ENCODE measurements at places on chromosomes 11 and 22.

- no peak for DNase-seq
Observed at GRCh38 chr11:36586543-36586942, 7.8 kb upstream of the IFTAP start.

DNA sequence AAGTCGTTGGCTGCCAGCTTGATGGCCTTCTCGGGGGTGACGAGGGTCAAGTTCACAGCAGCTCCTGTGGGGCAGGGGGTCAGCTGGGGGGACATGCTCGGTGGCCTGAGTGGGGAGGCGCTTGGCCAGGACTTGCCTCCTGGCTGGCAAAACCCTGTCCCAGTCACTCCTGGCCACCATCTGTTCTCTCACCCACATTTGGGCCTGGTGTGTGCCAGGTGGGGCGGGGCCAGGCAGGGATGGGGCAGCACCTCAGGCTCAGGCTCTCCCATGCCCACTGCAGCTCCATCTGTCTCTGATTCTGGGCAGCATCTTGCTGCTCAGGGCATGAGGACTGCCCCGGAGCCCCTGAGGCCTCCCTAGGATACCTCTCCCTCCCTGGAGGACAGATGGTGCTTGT lies 3.7 kb upstream of the CEND1 start:
- no peak for DNase-seq

DNA sequence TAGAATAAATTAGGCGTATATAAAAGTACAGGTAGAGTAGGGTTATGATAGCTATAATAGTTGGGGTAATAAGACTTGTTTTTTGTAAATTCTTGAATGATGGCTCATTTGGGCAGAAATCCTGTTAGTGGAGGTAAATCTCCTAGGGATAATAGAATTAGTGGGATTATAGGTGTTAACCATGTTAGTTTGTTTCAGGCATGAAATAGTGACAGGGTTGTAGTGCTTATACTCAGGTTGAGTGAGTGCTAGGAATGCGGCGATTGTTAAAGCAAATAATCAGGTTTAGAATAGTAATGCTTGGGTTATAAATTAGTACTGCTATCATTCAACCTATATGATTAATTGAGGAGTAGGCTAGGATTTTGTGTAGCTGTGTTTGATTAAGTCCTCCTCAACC lies 297.1 kb downstream of the DYNC2H1 start:
- DNase-seq: no peak

DNA sequence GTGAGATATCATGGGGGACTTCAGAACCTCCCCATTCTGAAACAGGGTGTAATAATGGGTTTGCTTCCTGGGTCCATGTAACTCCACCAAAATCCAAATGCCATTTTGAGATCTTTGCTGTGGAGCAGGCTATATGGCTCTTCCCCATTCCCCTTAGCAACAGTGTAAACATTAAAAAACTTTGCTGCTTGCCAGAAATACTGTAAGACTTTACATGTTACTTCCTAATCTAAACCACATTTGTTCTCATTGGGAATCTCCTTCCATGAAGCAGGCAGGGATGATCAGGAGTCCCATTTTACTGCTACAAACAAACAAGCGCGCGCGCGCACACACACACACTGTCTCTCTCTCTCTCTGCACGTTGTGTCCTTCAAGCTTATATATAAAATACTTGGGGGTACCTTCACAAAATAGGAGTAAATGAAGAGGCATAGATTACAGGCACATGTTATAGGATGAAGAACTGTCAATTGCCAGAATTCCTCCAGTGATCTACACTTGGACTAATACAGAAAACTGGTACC lies 86.5 kb downstream of the ANO3 start:
- DNase-seq: no peak

DNA sequence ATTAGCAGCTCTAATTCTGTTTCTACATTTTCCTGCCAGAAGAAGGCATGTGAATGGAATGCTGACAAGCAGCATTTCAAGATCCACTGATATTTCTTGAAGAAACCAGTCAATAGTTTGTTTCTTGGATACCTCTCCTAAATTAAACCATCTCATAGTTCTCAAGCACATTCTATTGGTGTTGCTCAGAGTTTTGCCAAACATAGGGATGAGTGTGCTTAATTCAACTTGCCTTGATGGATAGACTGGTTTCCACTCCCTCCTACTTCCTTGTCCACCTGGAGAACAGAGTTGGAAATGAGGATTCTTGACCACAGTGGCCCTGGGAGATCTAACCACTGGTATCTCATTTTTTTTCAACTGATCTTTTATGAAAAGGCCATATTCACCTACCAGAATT lies 29.8 kb upstream of the DDX10 start:
- no peak for DNase-seq

GRCh38 chr22:23216461-23217170 lies 36.3 kb downstream of the BCR start:
- peak; percentile 44 for DNase-seq

GRCh38 chr11:111672949-111673348 lies 70.7 kb downstream of the SIK2 start:
- DNase-seq: no peak

GRCh38 chr22:50074551-50075530 lies 10.4 kb downstream of the MLC1 start:
- DNase-seq: no peak

GRCh38 chr11:10808235-10808552 lies 532 bp downstream of the EIF4G2 start:
- DNase-seq: no peak

DNA sequence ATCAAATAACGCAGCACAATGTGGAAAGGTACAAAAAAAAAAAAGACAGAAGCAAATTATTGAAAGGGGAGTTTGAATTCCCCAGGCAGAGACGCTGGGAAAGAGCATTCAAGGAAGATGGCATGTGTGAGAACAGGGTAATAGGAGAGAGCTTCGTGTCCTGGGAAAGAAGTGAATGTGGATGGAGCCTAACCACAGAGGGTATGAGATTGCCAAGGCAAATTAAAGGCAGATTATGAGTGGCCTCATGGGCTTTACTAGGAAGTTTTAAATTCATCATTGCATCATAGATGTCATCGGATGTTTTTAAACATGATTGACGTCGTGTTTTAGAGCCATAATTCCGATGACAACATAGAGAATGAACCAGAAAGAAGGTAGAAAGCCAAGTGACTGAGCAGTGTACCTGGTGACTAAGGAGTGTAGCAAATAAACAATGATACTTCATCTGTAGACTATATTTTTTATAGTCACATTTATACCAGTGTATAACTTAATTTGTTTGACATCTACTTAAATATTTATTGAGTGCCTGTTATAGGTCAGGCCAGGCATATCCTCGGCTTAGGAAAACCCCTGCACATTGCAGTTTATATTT lies 151.4 kb downstream of the MSANTD4 start:
- no peak for DNase-seq

DNA sequence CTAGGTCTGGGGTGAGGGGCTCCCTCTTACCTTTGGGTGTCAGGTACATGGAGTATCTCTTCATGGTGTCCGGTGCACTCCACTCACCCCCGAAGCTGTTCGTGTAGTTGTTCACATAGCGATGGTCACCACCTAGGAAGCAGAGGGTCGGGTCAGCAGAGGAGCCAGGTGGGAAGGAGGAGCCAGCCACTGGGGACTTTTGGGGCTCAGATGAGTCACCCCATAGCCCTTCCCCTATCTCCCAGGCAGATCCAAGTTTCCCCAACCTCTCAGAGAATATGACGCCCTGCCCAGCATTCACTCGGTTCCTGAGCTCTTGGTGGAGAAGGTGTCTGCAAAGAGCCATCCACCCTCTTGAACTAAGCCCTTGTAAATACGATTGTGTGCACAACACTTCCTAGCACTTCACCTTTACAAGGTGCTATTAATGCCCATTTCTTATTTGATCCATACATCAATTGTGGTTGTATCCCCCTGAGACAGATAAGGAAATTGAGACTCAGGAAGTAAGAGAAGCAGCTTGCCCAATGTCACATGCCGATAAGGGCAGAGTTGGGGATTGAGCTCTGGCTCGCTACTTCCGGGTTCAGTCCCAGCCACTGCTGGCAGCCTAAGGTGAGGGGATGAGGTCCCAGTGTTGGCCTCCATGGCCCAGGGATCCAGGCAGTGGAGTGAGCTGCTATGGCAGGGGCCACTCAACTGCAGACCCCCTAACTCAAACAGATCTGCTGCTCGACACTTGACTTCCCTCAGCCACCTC lies 14.8 kb downstream of the TRIM29 start:
- no peak for DNase-seq

GRCh38 chr11:58830673-58831301 lies 13.7 kb downstream of the GLYATL2 start:
- no peak for DNase-seq

- DNase-seq: no peak
Observed at GRCh38 chr22:47052236-47053012, 290.0 kb downstream of the TBC1D22A start.

- no peak for DNase-seq
Observed at GRCh38 chr22:39308614-39309363, 10.6 kb downstream of the RPL3 start.

DNA sequence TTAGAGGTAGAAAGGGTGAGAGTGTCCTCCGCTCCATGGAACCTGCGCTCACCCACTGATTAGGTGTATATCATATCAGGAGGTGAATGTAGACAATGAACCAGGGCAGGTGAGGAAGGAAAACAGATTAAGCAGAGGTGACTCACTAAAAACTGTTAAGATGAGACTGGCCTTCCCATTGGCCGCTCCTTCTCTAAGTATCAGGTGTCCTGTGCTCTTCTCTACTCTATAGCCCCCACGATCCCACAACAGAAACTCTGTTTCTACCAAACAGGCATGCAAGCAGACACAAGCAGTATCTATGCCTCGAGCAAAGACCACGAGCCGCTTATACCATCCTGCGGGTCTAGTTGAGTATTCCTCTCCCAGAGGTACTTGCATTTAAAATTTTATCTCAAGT lies 103.1 kb downstream of the SNX19 start:
- DNase-seq: no peak

DNA sequence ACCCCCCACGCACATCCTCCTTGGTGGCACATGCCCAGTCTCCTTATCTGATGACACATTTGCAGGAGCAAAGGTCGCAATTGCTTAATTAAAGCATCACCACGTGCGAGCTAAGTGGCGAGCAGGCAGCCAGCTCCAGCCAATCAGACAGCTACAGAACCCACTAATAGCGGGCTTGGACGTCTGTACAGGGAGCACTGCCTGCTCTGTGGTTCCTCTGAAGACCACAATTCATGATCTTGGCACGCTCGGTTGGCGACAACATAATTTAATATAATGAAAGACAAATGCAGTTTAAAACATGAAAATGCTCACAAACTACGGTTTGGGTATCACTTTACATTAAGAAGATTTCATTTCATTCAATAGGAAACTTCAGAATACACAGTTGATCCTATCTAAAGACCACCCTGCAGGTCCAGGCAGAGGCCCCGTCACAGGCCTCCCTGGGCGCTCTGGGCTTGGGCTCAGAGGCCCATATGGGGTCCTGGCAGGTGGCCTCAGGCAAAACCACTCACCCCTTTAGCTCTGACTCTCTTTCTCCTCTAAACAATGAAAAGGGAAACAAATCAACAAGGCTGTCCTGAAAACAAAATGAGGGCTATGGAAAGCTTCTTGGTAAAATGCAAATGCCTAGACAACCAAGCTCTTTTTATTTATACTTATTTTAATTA lies 10.4 kb downstream of the PACSIN2 start:
- no peak for DNase-seq

- DNase-seq: no peak
Observed at GRCh38 chr22:34812631-34813030, 253.3 kb upstream of the ISX start.

- no peak for DNase-seq
Observed at GRCh38 chr11:35122308-35122707, 16.7 kb upstream of the CD44 start.

All from HuH-7 (cell line).